ENCODE measurements at places on chromosomes 4 and X.

GRCh38 chrX:64395568-64395929 is 297 bp upstream of the MTMR8 start:
- no peak for DNase-seq

DNA sequence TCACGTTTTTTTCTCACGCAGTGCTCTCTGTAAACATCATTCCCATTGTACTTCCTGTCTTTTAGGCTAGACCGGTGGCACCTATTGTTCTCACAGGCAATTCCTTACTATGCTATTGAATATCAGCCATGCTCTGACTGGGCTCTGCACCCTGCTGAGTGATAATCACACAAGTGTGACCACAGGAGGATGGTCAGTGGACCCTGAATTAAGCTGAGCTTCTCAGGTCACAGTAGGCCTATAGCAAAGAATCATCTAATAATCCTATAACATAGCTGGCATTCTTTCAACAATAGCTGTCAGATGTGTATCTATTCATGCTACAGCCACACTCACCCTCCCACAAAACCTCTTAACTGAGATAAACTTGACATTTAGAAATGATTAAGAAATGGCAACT is 2399.8 kb upstream of the TENM3 start:
- peak; percentile 14 for DNase-seq

DNA sequence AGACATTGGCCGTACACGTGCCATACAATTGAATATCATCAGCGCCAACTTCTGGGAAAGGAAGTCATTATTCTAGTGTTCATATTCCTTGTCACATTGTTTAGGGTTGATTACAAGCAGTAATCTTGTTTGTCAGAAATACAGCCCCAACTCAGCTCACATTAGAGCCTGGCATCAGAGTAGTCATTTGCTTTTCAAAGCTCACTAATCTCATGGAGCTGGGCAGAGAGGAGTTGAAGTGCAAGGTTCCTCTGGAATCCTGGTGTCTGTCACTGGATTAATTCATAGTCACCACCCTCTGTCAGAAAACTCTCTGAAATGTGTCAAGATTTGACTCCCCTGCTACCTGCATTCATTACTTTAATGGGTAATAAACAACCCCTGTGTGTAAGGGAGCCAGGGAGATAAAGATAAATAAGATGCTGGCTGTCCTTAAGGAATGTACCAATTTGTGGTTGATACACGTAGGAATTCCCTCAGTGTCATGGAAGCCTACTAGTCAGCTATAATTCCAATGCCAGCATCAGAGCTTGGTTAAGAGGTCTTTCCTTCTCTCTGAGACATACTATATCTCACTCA is 43.7 kb upstream of the S100G start:
- no peak for DNase-seq

DNA sequence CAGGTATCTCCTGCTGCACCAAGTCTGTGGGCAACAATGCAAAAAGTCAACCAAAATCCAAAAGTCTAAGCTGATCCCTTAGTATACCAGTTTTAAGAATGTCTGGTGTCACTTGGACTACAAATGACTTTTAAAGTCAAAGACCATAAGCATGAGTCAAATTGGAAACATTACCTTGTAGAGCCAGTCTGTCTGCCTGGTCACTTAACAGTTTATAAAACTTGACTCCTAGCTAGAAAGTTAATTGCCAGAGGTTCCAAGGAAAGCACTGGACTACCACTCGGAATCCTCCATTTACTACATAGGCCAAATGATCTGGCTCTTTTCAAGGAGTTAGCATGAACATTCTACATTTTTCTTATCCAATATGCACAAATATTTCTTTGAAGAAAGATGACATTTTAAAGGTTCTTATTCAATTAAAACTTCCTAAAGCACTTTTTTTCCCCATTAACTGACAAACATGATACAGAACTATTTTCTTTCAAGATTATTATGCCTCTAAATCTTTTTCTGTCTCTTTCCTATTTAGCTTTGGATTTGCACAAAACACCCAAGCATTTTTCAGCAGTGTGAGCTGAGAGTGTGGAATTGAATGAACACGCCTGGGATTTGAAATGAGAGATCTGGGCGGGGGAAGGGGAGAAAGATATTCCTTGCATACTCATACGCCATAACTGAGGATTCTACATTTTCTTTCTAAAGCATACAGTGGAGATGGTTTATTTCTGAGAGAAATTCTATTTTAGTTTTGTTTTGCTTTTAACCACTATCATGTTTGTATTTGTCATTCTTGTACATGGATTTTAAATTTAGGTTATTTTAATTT is 188.4 kb downstream of the SHROOM3 start:
- DNase-seq: no peak

All from neuronal stem cell (in vitro differentiated cells).